T-helper 22 cell (primary cell): ENCODE measurements at places on chromosomes 3 and 15.

GRCh38 chr15:43287254-43287653, 20.5 kb upstream of the TGM5 start:
- no peak for DNase-seq

DNA sequence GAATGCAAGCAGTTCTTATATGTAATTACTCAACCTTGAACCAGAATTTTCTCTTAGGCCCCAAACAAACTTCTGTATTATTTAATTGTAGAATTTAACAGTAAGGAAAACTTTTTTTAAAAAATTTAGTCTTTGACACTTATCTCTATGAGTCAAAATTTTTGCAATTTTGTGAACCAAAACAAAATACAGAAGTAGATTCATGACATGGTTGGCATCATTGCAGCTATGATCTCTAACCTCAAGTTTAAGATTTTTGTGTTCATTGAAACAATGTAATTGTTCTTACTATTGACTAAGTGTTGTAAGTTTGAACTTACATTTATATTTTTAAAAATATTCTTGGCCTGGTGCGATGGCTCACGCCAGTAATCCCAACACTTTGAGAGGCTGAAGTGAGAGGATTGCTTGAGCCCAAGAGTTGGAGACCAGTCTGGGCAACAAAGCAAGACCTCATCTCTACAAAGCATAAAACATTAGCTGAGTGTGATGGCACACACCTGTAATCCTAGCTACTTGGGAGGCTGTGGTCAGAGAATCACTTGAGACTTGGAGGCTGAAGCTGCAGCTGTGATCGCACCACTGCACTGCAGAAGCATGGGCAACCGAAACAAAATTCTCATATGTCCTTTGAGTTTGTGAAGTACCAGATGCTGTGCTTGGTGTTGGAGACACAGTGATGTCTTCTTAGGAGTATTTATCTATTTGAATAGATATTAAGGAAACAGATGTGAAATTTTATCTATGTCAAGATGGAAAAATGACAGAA, 39.7 kb downstream of the STT3B start:
- DNase-seq, result no peak

GRCh38 chr15:70830615-70831014, 23.3 kb downstream of the LARP6 start:
- DNase-seq, result no peak

DNA sequence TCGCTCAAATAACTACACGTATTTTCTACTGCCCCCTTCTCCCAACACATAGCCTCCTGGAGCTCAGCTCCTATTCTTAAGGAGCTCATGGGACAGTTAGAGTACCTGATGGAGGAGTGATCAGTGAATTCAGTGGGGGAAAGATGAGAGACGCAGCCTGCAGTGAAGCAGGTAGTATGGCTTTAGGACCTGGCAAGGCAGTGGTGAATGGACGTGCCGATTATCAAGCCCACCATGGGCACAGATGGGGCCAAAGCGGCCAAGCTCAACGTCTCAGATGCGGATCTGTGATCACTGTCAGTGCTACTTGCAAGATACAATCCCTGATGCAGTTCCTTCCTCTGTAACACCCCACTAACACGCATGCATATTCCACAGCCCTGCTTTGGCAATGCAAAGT, 45.8 kb upstream of the ATP2B2 start:
- DNase-seq, result no peak

DNA sequence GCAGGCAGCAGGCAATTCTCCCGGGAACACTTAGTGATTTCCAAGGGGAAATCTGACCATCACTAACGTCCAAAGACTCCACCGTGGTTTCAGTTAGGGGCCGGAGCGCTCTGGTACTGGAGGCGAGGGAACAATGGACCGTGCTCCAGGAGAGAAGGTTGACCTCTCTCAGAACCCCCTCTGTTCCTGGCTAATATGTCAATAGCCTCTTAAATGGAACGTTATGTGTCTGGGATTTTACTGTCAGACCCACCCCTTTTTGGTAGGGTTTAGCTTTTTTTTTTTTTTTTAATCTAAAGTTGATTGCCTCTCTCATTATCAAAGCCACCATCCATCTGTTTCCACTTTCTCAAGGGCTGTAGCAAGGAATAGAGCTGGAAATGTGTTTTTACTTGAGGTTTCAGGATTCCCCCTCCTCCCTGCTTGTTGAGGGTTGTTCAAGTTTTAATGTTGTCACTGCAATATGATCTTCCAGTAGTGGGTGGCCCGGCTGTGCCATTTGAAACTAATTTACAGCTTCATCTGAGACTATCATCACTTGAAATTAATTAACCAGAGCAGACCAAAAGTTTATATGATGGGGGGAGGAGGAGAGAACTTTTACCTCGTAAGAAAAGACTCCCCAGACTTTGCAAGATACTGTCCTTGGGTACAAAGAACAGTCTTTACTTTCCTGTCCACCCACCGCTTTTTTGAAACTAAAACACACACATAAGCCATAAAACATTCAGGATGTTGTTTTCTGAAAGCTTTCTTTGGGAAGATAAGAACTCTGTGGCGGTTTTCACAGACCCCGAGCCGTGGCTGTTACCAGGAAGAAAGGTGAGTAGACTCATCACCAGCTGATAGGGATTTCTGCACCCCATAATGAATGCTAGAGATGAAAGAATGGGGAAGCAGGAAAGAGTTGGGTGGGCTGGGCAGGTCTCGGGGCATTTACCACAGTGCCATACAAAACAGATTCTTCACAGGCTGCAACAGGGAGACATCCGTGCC, 187.8 kb downstream of the UACA start:
- no peak for DNase-seq

GRCh38 chr3:194296454-194297263, 54.5 kb downstream of the CPN2 start:
- DNase-seq, result no peak

DNA sequence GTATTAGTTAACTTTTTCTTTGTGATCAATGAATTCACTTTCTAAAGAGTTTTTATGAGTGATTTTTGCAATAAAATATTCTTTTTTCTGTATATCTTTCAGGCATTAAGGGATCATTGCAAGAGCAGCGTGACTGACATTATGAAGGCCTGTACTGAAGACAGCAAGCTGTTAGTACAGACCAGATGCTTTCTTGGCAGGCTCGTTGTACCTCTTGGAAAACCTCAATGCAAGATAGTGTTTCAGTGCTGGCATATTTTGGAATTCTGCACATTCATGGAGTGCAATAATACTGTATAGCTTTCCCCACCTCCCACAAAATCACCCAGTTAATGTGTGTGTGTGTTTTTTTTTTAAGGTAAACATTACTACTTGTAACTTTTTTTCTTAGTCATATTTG, 24.4 kb downstream of the SELENOT start:
- no peak for DNase-seq

DNA sequence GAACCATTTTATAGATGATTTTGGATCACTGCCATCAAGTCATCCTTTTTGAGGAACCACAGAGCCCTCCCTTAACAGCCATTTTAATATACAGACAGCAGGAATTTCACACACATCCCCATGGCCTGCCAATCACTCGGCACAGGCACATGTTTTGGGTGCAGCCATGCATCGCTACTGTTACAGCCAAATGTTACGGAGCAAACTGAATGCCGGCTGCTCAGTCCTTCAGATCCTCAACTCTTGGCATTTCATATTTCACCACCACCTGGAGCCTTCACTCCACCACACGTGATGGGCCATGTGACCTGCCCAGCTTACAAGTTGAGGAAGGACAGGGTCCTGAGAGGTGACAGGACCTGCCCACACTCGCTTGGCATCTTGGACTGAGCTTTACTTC, 90.8 kb downstream of the OXNAD1 start:
- no peak for DNase-seq

DNA sequence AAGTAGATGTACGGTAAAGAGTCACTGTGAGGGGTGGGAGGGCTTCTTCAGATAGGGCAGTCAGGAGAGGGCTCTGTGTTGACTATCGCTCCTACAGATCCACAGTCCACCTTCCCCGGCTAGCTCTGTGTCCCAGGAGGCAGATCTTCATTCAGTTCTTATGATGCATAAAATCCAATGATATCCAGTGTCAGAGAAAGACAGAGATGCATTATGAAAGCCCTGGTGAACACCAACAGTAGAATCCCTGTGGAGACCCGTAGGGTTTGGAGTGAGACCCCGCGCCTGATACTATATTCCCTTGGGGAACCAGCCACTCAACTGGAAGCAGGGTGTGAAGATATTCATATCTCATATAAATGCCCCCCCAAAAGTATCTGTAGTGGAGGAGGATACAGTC, 119.8 kb upstream of the SLCO3A1 start:
- no peak for DNase-seq

DNA sequence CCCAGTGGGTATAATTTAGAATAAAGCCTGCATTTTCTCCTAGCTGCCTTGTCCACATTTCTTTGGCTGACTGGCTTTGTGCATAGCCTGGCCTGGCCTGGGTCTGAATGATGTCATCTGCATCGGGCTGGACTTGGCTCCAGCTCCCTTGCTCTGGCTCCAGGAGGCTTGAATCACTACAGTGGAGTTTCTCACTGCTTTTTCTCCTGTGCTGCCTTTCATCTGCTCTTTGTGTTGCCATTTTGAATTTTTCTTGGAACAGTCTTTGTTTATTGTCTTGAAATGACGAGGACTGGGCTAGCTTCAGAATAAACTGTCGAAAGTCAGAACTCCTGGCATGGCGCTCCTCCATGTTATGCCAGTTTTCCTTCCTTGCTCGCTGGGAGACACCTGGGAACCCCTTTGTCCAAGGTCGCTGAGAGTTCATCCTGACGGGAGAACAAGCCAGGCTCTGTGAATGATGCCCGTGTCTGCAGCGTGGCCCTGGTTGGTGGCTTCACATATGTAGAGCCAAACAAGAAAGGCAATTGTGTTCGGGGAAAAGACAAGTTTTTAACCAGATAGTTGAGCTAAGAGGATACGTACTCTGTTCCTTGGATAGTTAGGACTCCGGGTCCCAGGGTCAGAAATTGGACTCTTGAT, 258.9 kb downstream of the PDZRN3 start:
- no peak for DNase-seq

GRCh38 chr15:60584355-60584998, 105.5 kb upstream of the ICE2 start:
- DNase-seq, result no peak

- DNase-seq, result no peak
Measured at GRCh38 chr3:128073807-128074206, 21.6 kb downstream of the SEC61A1 start.

- DNase-seq, result no peak
Measured at GRCh38 chr15:99163271-99164062, 58.6 kb downstream of the SYNM start.

- no peak for DNase-seq
Measured at GRCh38 chr3:52574056-52574965, 37.9 kb downstream of the UQCC5 start.

DNA sequence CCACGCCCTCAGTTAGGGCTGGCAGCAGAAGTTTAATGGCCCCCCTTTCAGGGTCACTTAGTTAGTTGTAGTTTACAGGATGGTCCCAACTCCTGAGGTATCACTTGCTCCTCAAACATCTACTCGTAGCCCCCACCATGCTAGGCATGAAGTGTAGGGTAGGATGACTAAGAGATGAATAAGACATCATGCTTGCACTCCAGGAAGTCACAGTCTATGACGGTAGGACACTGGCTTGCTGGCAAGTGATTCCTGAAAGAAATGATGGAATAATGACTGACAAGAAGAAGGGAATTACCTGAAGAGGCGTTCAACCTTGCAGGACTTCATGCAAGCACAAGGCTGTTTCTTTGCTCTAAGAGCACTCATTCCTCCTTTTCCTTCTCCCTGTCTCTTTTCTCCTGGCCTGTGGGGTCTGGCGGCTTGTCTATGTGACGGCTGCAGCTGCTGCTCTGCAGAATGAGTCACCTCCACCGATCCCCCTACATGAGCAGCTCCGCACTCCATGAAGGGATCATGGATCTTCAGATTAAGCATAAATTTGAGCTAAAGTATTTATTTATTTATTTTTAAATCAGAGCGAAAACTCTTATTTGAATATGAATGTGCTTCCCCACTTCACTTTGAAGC, 82.9 kb upstream of the BOC start:
- DNase-seq, result no peak

- no peak for DNase-seq
Measured at GRCh38 chr3:28406241-28406640, 57.6 kb upstream of the AZI2 start.

GRCh38 chr3:117063930-117064329, 354.4 kb downstream of the TUSC7 start:
- DNase-seq, result no peak

DNA sequence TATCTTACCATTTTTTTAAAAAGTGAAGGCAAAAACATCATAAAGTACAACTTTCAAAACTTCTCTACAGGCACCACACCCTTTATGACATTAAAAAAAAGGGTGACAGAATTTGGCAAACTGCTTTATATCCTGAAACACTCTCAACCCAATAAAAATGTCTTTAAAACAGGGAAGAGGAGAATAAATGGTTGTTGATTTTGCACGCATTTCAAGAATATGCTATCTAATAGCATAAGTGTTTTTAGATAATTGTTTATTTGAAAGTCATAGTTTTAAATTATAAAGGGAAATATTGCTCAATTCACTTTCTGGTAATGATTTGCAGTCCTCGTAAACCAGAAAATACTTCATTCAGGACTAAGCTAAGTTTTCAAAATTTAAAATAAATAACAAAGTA, 1.7 kb upstream of the PCOLCE2 start:
- no peak for DNase-seq

DNA sequence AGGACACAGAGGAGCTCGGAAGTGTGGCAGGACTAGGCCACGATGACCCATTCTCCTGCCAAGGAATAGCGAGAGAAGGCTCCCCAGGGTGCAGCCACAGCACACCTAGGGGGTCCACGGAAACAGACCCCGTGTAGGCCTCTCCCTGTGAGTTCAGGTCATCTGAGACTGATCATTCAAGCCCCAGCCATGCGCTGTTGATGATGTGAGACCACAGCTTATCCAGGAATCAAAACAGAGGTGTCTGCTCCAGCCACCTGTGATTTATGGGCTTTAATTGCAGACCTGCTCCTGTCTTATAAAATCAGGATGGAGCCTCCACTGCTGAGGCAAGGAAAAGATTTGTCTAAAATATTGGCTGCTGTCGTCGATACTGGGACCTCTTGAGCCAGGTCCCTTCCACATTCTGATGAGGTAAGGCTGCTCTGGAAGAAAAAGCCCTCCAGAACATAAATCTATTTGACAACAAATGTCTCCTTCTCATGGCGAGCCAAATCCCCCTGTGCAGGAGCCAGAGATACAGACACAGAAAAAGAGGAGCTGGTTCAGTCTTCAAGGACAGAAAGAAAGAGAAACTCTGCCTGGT, 186.7 kb downstream of the TJP1 start:
- no peak for DNase-seq

GRCh38 chr3:73475717-73476116, 149.0 kb downstream of the PDZRN3 start:
- no peak for DNase-seq

DNA sequence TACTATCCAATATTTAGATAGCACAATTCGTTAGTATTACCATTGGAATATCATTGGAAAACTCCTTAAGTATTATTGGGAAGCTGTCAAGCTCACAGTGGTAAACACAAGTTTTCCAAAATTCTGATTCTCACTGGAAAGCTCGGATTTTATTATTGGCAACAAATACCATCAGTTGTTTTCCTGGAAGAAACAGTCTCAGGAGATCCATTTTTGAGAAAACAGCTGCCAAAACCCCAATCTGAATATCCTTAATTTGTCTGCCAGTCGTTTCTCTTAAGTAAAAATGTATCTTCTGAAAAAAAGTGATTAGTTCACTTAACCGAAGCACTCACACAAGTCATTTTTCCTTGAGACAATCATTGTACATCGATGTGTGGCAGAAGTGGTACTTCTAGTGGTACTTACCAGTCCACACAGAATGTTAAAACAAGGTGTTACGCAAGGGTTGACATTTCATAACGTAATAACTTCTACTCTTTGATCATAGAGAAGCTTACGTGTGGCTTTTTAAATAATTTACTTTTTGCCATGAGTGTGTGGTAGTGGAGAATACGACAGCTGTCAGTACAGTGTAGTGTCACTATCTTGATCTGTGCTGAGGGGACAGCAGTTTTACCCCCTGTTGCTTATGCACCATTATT, 74.9 kb downstream of the FAM43A start:
- DNase-seq, result no peak
